Lung microvascular endothelial cell (primary cell): ENCODE measurements at places on chromosomes 3 and 15.

- no peak for DNase-seq
Measured at GRCh38 chr3:11053926-11054503, 61.5 kb downstream of the SLC6A1 start.

- DNase-seq = no peak
Measured at GRCh38 chr3:133426721-133427120, 26.9 kb downstream of the BFSP2 start.

DNA sequence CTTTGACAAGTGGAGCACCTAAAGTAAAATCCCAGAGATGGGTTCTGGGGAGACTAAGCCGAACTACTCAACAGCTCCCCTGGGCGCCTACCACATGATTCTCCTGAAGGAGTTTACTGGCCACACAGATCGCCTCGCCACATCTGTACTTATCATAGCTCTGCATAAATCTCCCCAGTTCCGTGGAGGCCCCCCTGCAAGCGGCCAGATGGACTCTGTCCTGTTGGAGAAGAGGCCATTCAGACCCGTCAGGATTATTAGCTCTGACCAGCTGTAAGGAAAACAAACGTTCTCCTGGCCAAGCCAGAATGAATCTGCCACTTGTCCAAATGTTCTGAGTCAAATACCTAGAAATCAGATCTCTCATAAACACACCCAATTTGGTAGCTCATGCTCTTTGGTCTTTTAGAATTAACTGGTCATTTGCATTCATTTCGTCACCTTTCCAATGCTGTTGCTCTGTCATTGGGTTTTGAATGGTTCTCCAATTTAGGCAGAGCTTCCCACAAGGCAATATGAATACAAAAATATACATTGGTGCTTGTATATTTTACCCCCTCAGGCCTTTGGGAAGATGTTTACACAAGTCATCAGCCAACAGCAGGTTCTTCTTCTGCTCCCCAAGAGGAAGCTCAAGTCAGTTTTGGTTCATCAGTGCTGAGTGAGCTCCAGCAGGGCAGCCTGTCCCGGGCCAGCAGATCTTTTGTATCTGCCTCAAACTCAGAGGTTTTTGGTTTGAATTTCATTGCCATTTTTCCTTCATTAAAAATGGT, 124.5 kb downstream of the THSD4 start:
- DNase-seq = no peak

DNA sequence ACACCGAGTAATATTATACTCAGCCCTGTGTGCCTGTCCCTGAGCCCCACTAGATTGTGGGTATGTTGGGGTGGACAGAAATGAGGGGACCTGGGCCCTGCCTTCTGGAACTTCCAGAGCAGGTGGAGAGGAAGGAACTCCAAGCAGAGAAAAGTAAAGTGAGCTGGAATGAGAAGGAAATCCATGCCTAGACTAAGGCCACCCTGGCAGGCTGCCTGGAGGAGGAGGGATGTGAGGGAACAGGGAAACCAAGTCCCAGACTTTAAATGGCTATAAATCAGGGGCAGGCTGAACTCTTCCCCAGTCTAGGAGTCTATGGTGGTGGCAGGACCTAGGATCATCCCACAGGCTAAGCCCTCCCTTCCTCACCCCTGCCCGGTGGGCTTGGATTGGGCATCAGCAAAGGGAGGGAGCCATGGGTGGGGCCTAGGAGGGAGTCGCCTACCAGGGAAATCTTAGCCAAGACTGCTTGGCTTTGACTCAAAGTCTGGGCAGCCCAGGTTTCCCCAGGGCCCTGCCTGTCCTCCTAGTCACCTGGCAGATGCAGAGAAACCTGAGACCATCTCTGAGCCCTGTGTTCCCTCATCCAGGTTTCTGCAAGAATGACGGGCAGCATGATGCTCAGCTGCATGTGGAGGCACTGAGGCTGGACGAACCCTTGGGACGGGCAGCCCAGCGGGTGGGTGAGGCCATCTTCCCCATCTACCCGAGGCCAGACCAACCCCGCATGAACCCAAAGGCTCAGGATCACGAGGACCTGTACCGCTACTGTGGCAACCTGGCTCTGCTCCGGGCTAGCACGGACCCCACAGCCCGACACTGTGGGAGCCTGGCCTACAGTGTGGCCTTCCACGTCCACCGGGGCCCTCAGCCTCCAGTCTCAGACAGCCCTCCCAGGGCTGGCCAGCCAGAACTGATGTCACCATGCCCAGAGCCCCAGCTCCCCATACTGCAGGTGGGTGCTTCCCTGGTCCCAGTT, 15.6 kb upstream of the STRA6 start:
- DNase-seq = no peak

DNA sequence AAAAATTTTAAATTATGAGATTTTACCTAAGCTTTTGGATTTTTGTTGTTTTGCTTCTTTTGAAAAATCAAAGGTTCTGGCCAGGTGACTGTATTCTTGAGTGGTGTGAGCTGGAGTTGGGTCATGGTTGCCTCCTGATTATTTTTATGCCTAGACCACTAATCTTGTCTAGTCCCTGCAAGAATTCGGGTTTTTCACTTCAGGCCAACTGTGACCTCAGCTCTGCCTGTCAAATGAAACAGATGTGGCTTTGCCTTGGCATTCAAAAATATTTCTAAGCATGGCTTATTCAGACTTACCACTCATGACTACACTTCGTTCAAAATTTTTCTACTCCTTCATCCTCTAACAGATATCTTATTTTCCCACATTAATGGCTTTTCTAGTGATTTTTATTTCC, 25.4 kb upstream of the CDV3 start:
- DNase-seq = no peak

DNA sequence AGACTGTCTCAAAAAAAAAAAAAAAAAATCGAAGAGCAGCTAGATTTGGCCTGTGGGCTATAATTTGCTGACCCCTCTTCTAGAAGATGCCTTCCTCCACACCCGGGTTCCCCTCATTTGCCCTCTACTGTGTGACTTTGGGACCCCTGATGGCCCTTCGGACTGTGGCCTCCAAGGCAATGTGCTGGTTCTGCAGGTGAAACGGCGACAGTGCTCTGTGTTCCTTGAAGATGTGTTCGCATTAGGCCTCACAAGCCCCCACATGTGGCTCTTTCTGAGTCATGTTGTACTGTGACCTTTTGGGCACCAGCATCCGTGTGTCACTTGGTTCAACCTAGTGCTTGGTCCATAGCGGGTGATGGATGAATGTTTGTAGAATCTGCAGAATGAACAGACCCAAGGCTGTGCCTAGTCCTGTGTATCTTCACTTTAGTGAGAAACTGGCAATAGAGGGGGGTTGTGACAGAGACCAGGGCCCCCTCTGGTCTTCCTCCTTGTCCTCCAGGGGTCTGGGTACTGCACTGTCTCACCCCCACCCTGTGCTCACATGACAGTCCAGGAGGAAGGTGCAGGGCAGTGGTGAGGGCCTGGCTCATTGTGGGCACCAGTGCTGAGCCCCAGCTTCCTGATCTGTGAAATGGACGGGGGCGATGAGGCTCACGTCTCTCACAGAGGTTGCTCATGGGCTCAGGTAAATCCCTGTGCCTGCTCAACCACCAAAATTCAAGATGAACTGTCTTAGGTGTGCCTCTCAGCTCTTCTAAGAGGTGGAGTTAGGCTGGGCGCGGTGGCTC, 22.7 kb downstream of the GOLGA6L2 start:
- no peak for DNase-seq

- DNase-seq = no peak
Measured at GRCh38 chr3:7070461-7070860, 209.5 kb downstream of the GRM7 start.

DNA sequence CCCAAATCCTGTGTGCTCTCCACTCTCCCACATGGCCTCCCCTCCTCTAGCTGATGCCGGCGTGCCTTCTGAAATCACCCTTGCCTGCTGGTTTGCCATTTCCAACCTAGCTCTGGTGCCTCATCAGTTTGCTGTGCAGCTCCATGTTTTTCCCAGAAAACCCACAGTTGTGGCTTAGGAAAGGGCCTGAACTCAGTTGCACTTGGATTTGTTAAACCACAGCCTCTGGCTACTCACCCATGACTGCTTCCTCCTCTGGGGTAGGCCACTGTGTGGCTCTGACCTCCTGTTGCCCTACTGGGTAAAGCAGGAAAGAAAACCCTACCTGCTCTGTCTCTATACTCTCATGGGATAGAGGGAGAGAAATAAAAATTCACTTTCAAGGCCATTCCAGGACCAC, 97.3 kb downstream of the DAPK2 start:
- DNase-seq = no peak

DNA sequence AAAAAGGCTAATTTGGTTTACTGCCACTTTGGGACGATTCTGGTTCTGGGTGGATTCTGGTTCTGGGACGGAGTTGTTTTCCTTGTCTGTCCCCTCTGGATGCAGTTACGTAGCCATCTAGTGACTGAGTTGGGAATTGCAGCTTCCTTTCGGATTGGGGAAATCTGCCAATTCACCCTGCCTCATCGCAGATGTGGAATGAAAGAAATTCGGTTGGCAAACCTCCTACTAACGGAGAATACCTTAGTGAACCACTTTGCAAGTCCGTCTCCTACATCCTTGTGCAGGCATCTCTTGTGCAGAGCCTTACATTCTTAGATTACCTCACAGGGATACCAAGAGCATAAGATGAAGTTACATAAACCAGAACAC, 31.5 kb upstream of the AP4E1 start:
- DNase-seq = peak; percentile 87
